ENCODE measurements at places on chromosomes 6 and 20.

DNA sequence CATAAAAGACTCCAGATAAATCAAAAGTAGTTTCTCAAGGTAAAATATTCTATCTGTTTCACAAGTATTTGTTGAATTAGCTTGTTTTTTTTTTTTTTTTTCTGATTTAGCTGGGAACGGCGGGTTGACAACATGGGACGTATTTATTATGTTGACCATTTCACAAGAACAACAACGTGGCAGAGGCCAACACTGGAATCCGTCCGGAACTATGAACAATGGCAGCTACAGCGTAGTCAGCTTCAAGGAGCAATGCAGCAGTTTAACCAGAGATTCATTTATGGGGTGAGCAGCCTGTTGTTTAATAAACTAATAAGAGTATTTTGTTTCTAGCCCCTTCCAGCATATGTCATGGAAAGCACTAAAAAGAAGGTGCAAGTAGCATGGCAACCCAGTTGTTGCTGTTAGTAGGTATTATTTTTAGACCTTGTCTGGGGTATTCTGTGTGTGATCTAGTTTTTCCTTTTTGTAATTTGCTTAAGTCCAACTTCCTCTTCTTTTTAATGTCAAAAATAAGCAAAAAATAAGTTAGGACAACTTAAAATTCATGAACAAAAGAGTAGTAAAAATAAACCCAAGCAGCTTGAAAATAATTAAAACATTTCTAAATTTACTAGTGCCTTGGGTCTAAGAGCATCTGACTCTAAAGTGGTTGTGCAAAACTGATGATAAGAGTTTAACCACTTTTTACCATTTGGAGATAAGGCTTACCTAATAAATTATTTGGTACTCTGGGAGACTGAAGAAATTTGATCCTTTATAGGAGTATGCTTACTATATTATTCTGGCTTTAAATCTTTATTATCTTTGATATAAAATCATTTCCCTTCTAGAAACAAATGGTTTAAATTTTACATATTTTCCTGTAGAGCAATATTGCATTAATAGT is 70.8 kb upstream of the DYNLRB1 start:
- no peak for DNase-seq

DNA sequence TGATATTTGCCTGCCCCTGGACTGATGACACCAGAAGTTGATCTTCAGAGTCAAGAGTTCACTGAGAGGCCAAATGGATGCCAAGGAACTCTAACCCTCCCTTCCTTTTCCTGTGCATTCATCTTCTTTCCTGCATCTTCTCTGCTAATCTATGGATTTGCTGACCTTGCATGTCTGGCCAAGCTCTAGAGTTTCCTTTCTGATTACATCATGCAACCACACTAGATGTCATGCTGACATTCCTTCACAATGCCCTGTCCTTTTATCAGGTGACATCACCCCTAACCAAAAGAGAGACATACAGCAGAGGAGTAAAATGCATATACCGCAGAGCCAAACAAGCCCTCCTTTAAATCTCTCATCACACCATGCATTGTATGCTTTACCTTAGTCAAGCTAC is 487.6 kb downstream of the TFAP2A start:
- no peak for DNase-seq

DNA sequence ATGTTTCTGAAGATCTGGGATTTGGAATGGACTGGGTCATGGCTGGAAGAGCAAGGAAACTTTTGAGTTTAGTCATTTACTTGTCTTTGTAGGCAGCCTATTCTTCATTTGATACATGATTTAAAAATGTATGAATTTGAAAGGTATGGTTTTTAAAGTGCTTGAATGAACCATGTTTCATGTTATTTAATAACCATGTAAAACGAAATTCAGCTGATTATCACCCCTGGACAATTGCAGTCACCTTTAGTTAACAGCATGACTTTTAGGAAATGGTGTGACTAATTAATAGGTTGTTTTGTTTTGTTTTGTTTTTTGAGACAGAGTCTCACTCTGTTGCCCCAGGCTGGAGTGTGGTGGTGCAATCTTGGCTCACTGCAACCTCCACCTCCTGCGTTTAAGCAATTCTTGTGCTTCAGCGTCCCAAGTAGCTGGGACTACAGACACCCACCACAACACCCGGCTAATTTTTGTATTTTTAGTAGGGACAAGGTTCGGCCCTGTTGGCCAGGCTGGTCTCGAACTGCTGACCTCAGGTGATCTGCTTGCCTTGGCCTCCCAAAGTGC is 2.1 kb downstream of the STX11 start:
- DNase-seq = no peak

DNA sequence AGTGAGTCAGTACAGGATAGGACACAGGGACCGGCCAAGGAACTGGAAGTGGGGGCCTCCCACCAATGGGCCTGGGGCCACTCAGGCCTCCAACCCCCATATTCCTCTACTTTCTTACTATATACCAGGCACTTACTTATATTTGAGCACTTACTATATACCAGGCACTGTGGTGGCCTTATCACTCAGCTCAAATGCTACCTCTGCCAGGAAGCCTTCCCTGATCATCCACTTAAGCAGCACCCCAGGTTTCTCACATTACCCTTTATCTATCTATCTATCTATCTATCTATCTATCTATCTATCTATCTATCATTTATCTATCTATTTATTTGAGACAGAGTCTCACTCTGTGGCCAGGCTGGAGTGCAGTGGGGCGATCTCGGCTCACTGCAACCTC is 12.3 kb upstream of the UBE2V1 start:
- DNase-seq = no peak

DNA sequence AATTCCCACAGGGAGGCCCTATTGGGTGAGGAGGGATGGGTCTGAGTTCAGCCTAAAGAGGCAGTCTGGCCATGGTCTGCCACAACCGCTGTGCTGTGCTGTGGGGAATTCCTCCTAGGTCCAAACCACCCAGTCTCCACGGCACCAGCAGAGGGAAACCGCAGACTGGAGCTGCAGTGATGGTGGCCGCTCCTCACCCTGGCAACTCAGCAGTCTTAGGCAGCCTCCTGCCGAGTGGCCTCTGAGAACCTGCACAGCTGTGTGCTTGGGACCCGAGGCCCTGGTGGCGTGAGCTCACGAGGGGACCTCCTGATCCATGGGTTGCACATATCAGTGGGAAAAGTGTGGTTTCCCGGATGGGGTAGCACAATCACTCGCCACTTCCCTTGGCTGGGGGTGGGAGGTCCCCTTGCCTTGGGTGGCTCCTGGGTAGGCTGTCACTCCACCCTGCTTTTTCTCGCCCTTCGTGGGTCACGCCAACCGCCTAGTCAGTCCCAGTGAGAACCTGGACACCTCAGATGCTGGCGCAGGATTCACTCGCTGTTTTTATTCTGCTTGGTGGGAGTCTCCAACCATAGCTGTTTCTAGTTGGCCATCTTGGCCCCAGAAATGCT is 242.2 kb downstream of the CDH26 start:
- DNase-seq = no peak

Data from activated effector memory CD4-positive, alpha-beta T cell treated with anti-CD3 and anti-CD28 coated beads, Interleukin-2, amount 50 U/mL, for 16 hours (primary cell).